ENCODE measurements at places on chromosomes 6 and 20.

DNA sequence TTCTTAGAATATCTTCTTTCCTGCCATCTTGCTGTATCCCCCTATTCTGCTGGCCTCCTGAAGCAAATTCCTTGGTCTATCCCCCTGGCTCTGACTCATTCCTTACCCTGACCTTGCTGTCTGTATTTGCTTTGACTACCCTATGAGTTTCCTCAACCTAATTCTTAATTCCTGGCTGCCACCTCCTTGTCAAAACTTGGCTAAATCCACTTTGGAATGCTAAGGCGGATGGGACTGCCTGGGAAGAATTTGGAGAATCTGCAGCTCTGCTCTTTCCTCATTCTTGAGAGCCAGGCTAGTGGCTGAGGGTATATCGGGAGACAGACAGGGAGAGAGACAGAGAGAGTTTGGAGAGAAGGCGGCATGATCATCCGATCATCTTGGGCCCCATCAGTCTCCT, 24.4 kb downstream of the CAP2 start:
- DNase-seq: no peak

GRCh38 chr20:49904440-49905214, 10.7 kb downstream of the SPATA2 start:
- no peak for DNase-seq

- no peak for DNase-seq
These were observed 875.4 kb upstream of the MAP3K7 start for GRCh38 chr6:91462241-91462640.

- no peak for DNase-seq
These were observed 117.2 kb downstream of the PDSS2 start for GRCh38 chr6:107342144-107342543.

GRCh38 chr20:53212018-53212417, 239.9 kb downstream of the TSHZ2 start:
- DNase-seq: no peak
